Right renal pelvis (tissue), 4 donors: ENCODE measurements at places on chromosomes 12 and 14. TPM values are rescaled to one million over a fixed set of nuclear protein-coding genes. Genes with fewer than 3 reads are reported as not detected.

- no peak for DNase-seq
Measured at GRCh38 chr12:13311551-13311950, 115.0 kb downstream of the EMP1 start.

DNA sequence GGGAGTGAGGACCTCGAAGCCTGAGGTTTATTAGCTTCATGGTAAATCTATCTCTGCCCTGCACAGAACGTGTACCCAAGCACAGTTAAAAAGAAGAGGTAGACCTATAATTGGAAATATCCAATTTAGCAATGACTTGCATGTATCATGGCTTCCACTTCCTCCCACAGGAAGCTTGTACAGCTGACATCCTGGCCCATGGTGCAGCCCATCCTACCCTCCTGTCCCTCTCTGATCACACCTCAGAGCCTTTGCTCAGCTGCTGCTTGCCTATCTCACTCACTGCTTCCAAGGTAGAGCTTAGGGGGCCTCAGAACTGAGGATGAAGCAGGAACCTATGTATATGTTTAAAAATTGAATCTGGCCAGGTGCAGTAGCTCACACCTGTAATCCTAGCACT, 4.3 kb upstream of the BCDIN3D start:
- DNase-seq: no peak

DNA sequence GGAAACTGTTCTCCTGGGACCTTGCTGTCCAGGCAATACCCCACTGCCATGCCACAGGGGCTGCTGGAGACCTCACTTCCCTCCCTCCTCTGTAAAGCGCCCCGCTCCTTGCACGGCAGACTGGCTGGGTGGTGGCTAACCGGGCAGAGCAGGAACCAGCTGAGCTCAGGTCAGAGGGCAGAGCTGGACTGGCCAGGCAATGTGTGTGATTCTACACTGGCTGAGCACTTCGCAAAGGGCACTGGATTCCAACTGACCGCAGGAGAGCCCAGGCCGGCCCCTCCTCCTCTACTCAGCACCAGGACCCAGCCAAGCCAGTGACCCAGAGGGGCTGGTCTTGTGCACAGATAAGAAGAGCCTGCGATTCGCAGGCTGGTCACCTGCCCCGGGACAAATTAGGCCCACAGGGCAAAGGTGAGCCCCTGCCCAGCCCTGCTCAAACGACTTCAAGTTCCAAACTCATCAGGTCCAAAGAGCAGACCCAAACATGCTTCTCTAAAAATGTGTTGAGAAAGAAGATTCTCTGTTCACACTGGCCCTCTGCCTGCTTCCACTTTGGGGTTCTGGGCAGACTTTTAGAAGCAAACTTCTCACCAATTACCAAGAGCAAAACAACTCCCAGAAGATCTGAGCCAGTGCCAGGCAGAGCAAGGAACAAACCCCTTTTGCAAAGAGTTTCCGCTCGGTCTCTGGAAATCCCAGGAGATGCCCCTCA, 54.9 kb upstream of the DIO3 start:
- no peak for DNase-seq

- DNase-seq: no peak
Measured at GRCh38 chr12:12736759-12737676, 19.9 kb downstream of the CDKN1B start.

GRCh38 chr14:69346710-69347109, 51.4 kb downstream of the ERH start:
- DNase-seq: no peak

Gene MYF5
- not detected for polyA plus RNA-seq

Gene PAX9
- polyA plus RNA-seq: 0.36 TPM
